ENCODE measurements at places on chromosomes 12 and 14.

DNA sequence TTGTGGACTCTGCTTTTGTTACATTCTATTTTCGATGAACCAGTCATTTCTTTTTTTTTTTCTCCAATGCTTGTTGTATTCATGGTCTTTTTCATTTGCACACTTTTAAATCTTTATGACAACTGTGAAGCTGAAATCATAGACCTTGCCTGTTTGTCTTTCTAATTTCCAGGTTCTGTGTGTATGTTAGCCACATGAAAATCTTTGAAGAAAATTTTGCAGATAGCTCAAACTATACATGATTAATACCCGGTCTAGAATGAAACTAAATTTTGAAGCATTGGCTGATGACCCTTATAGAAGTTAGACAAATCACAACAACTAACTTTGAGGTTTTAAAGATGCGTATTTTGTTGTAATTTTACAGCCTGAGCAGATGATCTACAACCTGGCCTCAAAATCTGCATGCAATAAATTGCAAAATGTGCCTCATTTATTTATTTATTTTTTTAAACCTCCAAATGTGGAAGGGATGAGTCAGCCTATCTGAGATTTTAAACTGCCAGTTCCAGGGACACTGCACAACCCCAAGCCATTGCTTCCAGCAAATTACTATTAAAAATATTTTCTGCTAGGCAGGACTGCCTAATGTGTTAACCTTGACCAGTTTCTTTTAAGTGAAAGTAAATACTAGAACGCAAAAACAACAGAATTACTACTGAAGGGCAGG, 96.3 kb upstream of the NAV3 start:
- DNase-seq = no peak

- no peak for DNase-seq
Observed at GRCh38 chr12:70543444-70543843, 93.8 kb downstream of the PTPRB start.

DNA sequence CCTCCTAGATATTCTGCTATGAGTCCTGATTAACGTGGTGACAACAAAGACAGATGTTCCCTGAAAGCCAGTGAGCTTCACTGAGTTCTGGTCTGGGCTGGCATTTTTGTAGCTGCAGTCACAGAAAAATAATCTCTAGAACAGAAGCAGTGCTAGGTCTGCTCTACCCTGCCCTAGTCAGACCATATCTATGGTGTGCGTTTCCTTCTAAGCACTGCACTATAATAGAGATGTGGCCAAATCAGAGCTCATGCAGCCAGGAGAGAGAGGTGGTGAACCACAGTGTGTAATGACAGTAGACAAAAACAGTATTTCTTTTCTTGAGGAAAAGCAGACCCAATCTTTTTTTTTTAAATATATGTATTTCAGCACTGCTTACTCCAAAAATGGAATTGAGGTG, 76.3 kb downstream of the CMAS start:
- no peak for DNase-seq

DNA sequence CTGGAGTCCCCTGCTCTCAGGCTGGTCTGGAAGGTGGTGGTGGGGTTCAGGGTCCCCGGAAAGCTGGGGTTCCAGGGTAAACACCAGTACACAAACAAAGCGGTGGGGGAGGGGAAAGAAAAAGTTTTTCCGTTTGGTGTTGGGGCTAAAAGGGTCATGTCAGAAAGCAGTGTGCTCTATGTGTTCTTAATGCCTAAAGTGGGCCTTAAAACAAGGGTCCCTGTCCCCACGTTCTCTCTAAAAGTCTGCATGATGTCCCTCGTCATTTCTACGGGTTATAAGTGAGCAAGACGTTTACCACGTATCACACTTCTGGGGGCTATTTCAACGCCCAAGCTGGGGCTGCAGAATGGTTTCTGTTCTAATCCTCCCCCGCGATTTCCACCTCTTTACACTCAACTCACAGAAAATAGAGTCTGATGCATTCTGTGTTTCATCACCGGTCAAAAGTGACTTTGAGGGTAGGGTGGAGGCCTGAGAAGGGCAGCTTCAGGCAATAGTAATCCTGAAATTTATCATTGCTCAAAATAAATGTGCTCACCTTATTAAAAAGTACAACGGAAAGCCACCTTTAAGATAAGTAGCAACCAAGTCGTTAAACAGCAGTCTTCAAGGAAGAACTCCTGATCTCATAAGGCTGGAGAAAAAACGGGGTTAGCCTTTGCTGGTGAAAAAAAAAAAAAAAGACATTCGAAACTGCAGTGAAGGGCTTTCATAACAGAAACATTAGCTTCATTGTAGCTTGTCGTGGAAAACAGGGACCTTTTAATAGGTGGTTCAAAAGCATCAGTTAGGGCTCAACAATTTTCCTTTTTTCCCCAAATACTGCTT, 63.9 kb upstream of the PTGR2 start:
- DNase-seq = no peak

DNA sequence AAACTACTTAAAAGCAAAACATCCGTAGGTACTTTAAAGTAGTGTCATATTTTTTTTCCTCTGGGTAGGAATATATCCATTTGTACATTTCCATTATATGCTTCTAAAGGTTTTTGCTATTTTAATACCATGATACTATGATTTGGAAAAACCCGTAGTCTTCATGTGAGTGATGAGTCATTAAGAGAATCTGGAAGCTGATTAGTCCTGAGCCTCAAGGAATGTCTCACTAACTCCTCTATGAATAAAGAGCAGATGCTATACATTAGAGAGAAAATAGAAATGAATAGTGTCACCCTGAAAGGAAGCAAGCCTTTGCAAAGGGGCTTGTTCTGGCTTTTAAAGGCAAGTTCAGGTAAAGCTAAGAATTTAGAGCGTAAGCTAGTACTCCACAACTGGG, 432.1 kb downstream of the CCDC91 start:
- no peak for DNase-seq

- DNase-seq = no peak
Observed at GRCh38 chr14:105375635-105376057, 22.7 kb upstream of the TEX22 start.

- DNase-seq = no peak
Observed at GRCh38 chr12:28537474-28537873, 347.2 kb downstream of the CCDC91 start.

GRCh38 chr12:8037046-8037663, 4.6 kb downstream of the FOXJ2 start:
- no peak for DNase-seq

DNA sequence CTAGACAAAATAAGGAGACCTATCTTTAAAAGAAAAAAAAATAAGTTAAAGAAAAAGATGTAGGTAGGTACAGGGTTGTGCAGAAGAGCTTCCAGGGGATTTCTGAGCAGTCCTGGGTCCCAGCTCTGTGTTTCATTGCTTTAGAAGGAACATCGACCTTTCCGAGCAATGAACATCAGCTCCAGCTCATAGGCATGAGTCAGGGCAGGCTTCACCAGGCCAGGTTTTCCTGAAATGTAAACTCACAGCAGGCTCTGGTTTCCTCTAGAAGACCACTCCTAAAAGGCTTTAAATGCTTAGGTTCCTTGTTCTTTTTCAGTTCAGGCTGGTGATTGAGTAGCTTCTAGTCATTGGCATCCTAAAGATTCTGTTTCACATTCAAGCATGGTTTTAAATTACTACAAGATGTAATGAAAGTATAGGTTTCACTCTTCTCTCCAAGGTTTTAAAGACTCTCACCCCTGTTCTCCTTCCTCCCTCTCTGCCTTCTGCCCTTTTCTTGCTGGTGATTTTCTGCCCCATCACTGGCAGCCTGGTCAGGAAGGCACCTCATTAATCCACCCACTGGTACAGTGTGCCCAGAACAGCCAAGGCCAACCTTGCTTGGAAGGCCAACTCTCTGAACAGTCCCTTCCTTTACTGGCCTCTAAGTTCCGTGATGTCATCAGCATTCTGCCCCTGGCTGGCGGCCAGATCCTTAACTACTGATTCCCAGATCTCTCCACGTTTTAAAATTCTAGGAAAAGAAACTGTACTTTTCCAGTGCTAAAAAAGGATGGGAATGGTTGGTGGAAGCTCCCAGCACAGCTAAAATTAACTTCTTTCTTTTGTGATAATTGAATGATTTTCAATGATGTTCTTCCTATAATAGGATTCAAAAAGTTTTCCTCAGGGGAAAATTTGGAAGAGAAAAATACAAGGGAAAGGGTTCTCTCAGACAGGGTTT, 109.4 kb upstream of the HIF1A start:
- DNase-seq = no peak

GRCh38 chr12:86735851-86736250, 479.7 kb upstream of the MGAT4C start:
- DNase-seq = no peak

- no peak for DNase-seq
Observed at GRCh38 chr12:109868182-109869051, 11.9 kb downstream of the GLTP start.

DNA sequence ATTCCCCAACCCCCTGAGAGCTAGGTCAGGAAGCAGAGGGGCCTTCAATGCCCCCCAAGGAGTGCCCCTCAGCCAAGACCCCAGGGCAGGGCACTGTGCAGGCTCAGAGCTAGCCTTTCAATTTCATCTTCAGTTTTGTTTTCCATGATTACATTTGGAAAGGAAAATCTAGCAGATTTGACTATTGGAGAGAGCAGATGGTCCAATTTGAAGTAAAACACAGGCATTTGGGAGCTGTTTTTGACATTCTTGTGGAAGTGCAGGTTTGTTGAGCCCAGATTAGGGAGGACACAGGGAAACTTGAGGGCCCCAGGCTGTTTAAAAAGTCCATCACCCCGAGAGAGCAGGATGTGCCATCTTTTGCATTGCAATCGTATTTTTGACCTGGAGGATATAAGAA, 58.6 kb upstream of the GPATCH2L start:
- no peak for DNase-seq

DNA sequence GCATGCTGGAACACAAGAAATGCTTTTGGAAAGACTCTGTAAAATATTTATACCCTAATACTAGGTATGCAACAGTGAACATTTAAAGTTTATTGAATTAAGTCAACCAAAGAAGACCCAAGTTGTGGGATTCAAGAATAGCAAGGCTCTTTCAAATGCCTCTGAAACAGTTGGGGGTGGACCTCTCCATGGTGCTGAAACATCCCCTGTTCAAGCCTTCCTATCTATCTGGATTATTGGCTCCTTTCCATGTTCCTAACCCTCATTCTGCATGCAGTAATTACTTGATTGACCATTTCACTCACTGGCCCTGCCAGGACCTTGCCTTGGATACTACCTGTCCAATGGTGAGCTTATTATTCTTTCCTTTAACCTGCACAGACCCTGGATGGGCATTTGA, 349.7 kb downstream of the NRXN3 start:
- DNase-seq = peak; percentile 1

GRCh38 chr12:120238839-120239445, 26.6 kb downstream of the PXN start:
- no peak for DNase-seq

- DNase-seq = peak; percentile 49
Observed at GRCh38 chr12:76020731-76021672, 10.6 kb downstream of the PHLDA1 start.

DNA sequence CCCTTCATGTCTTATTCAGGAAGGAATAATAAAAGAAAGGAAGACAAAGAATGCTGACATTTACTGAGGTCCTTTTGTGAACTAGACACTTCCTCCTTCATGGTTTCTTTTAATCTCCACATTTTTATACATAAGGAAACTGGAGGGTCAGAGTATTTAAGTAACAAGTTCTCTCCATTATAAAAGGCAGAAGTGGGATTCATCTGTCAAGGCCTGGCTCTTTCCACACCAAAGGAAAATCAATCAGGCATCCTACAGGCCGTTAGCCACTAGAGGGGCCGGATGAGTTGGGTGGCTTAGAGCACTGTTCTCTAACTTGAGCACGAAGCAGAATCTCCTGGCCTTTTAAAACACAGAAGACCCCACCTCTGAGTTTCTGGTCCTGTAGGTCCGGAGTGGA, 36.8 kb upstream of the NINJ2 start:
- DNase-seq = no peak

DNA sequence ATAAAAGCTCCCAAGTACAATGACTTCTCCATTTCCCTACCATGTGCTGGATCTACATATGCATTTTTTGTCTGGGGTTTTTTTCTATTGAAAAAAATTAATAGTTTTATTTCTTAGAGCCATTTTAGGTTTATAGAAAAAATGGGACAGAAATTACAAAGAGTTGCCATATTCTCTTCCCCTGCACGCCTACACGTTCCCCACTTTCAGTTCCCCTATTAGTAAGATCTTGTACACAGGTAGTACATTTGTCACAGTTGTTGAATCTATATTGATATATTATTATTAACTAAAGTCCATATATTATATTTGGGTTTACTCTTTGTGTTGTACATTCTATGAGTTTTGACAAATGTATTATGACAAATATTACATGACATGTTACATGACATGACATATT, 35.7 kb downstream of the SIX6 start:
- no peak for DNase-seq

- DNase-seq = no peak
Observed at GRCh38 chr12:58143498-58143995, 202.2 kb downstream of the ATP23 start.

DNA sequence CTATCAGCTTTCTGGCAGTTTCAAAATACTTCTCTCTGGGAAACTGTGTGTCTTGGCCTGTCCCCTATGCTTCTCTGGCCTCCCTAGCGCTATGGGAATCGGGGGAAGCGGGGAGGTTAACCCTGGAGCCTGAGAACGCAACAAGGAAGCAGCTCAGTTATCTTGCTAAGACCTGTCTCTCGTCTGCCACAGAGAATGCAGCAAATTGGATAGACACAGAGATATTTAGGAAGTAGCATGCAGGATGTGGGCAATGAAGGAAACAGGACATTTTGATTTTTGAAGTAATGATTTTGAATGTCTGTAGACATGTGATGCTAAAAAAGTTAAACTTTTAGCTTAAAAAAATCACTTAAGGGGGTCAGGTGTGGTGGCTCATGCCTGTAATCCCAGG, 6.6 kb upstream of the CALCOCO1 start:
- DNase-seq = no peak

DNA sequence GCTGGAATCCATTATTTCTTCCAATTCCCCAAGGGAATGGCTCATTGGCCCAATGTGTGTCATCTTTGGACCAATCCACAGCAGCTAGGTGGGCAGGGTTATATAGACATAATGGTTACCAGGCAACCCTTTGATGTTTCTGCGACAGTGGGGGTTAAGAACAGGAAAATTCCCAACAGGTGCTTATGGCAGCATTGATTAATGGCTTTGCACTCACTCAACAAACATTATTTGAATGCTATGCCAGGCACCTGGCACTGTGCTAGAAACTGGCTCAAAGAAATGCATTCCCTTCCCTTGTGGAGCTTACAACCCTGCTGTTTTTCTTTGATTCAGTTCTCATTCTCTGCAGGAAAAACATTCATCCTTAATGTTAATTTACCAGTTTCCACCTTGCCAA, 1221.0 kb downstream of the AACS start:
- DNase-seq = no peak

GRCh38 chr14:104974146-104974541, 4.0 kb downstream of the AHNAK2 start:
- no peak for DNase-seq

- DNase-seq = peak; percentile 65
Observed at GRCh38 chr12:117875744-117876435, 92.9 kb downstream of the KSR2 start.

Data from T follicular helper cell (primary cell).